Stimulated activated CD4-positive, alpha-beta T cell treated with anti-CD3 and anti-CD28 coated beads, Interleukin-15, amount 100 ng/mL, for 1 hour (primary cell): ENCODE measurements at places on chromosomes 1 and 21.

GRCh38 chr1:9293241-9293532 lies 493 bp downstream of the SPSB1 start:
- no peak for DNase-seq

- DNase-seq, result no peak
These were observed 58.3 kb upstream of the DSCAM start for GRCh38 chr21:40905251-40905650.

DNA sequence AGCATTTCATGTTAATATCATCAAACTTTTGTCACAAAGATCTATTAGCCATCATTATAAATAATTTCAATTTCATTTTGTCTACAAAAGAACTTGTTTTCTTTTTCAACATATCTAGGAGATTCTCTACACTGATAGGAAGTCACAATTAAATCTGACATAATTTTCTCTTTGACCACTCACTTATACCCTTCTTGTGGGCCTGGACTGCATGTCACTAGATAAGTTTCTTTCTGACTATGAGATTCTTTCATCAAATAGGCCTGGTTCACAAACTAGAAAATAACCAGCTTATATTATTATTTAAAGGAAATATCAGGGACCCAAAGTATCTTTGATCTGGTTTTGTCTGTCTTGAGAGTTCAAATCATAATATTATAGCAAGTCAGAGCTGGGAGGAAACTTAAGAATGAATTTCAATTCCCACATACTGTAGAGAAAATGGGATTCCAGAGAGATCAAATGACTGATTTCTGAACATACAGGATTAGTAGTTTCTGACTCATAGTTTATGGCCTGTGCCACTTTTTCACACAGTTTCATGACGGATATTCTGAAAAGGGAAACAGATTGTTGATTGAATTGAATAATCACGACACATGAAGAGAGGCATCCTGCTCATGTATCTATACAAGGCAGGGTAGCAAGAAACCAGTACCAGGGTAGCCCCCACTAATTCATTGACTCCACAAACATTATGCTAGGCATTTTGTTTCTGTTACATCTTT lies 355.8 kb downstream of the GPATCH2 start:
- DNase-seq, result no peak

DNA sequence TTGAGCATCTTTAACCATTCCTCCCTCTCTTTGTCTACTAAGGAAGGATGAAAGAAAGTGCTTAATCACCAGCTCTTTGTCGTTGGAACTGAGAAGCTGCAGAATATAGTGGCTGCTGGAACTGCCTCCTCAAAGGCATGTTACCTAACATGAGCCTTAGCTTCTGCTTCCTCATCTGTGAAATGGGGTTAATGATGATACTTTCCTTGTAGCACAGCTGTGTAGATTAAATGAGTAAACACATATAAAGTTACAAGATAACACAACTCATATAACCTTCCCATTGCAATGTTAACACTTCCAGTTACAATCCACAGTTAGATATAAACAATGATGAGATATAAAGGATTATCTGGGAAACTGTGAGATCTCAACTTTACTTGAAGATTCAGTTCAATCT lies 48.4 kb upstream of the ZNF326 start:
- DNase-seq, result no peak

DNA sequence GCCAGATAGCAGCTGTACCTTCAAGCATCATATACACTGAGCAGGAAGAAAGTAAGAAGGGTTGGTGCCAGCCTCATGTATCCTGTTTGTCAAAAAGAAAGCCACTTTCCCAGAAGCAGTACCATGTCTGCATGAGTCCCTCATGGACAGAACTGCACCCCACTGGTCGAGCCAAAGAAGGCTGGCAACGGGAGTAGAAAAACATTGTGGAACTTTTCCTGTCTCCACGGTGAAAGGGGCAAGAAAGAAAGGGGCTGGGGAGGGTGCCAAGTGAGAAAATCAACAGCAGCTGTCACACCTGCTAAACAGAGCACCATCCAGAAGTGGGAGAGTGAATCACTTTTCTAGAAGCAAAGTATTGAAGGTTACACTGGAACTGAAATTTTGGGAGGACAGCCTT lies 621.7 kb downstream of the LMO4 start:
- DNase-seq, result no peak

- DNase-seq, result no peak
These were observed 53.4 kb upstream of the ATP5PO start for GRCh38 chr21:33968995-33969348.

GRCh38 chr1:85198864-85199263 lies 2.0 kb downstream of the SYDE2 start:
- no peak for DNase-seq

- no peak for DNase-seq
These were observed 30.3 kb upstream of the TRAPPC10 start for GRCh38 chr21:43981871-43982210.

DNA sequence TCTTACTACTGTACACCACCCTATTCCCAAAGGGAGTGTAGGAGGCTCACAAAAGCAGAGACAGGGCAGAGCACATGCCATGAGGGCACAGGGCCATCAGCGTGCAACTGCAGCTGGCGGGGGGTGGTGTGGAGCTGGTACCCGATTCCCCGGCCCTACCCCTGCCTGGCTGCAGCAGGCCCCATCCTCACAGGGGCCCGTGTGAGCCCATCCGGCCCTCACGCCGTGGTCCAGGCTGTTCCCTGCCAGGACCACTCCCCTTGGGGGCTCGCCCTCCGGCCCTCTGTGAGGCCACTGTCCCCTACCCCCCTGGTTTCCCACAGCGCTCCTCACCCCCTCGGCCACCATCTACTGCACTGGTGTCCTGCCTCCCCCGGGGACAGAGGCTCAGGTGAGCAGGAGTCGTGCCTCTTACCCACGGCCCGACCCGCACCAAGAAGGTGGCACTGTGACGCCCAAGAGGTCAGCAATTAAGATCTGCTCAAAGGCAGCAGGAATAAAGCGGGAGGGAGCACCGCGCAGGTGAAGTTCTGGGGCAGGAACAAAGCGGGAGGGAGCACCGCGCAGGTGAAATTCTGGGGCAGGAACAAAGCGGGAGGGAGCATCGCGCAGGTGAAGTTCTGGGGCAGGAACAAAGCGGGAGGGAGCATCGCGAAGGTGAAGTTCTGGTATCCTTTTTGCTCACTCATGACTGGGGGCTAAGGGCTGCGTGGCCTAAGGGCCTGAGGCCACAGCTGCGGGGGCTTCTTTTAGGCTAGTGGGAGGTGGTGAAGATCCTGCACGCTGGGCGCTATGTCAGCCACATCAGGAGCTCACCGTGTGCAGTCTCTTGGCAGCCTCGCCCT lies 3.9 kb downstream of the POFUT2 start:
- no peak for DNase-seq

GRCh38 chr1:17979815-17980214 lies 127.8 kb upstream of the IGSF21 start:
- no peak for DNase-seq

DNA sequence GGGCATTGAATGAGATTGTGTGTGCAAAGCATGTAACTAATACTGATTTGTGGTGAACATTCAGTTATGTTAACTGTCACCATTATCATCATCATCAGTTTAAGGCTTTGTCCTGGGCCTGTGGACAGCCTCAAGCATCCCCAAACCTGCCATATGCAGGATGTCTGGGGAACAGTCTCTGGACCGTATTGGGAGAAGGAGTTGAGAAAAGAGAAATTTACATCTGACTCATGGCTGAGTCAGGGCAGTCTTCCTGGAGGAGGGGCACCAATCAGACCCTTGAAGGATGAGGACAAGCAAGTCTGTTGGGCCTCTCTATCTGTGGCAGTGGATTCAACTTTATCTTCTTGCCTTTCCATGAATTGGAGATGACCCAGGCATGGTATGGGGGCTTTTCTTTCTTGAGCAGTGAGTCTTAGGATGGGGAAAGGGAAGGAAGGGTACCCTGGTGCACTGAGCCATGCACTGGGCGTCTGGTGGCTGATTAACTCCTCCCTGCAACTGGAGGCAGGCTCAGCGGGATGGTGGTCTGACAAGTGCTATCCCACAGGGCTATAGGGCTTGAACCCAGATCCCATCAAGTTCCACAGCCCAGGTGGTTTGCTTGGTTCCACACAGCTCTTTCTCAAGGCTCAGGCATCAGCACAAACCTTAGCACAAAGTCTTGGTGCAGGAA lies 2.9 kb downstream of the PADI3 start:
- no peak for DNase-seq

GRCh38 chr1:40653851-40654537 lies 11.5 kb downstream of the RIMS3 start:
- no peak for DNase-seq

DNA sequence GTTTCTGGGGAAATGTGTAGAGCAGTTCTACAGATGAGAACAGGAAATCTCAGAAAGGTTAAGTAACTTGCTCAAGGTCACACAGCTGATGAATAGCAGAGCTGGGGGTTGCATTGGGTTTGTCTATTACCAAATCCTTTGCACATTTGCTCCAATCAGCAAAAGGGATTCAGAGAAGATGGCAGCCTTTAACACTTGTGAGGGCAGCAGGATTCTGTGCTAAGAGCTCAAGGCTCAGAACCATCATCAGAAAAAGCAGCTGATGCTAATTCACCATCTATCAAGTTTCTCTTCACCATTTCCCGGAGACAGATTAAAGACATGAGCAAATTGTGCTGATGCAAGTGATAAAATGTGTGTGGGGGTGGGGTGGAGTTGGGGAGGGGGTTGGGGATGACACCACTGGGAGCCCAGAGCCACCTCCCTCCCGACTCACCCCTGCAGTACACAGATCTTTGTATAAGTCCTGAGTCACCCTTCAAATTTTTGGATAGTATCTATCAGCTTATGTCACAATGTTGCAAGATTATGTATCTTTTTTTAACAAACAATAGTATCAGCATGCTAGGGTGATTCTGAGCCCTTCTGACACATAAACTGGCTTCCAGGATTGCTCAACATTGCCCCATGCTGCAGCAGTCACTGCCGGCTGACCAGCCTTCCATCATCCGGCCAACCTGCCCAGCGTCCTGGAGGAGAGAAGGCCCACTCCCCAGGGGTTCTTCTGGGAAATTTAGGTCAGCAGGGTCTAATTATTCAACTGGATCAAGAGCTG lies 2.8 kb upstream of the SPSB1 start:
- no peak for DNase-seq

DNA sequence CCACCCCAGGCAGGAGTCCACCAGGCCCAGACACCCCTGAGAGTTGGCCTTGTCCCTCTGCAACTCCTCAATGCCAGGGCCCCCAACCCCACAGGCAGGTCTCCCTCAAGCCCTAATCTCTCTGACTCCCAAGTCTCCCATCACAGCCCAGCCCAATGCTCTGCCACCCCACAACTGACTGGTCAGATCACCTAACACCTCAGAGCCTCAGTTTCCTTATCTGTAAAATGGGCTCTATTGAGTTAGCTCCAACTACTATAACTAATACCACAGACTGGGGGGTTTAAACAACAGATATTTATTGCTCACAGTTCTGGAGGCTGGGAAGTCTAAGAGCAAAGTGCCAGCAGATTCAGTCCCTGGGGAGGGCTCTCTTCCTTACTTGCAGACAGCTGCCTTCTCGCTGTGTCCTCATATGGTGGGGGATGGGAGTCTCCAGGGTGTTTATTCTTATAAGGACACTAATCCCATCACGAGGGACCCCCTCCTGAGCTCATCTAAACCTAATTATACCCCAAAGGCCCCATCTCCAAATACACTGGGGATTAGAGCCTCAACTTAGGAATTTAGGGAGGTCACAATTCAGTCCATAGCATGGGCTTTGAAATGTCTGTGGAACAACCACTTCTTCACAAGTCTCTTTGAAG lies 34.9 kb upstream of the ZC3H12A start:
- DNase-seq, result no peak

GRCh38 chr1:201335174-201335870 lies 42.2 kb downstream of the TNNT2 start:
- DNase-seq, result no peak

GRCh38 chr1:191888996-191889622 lies 269.2 kb upstream of the RGS18 start:
- DNase-seq, result no peak

GRCh38 chr1:155093911-155094621 lies 15.4 kb downstream of the EFNA3 start:
- no peak for DNase-seq

DNA sequence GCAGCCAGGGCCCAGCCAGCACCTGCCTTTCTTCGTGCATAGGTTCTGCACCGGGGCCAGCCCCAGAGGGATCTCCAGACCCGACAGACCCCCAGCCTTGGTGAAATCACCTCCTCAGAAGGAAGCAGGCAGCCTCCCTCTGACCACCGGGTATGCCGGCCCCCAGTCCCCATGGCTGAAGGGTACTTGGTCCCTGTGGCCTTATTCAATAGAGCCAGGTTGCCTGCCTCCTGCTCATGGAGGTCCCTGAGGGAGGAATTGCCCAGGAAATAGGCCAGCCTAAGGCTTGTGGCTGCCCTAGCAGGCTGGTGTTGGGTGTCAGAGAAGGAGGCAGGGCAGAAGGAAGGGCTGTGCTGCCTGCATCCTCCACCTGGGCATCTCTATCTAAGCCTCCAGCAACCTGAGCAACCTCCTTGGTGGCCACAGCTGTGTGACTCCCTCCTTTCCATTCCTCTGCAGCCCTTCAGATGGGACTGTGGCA lies 338.2 kb upstream of the VAMP3 start:
- no peak for DNase-seq

GRCh38 chr1:93178418-93178817 lies 1.8 kb downstream of the TMED5 start:
- no peak for DNase-seq

- DNase-seq, result no peak
These were observed 29.4 kb downstream of the SPSB1 start for GRCh38 chr1:9321986-9322660.

DNA sequence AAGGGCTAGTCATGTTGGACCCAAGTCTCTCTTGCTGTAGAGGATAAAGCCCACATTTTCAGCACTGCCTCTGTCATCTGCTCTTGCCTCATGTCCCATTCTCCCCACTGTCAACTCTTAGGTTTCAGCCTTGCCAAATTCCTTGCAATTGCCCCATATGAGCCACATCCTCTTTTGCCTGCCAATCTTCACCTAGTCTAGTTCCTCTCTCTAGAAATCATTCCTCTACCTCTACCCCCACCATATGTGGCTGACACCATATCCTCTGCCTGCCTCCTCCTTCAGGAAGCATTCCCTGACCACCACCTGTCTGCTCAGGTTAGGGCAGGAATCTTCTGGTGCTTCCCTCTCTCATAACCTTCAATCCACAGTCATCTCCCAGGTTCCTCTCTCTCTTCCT lies 38.2 kb downstream of the SLC9A1 start:
- DNase-seq, result no peak

DNA sequence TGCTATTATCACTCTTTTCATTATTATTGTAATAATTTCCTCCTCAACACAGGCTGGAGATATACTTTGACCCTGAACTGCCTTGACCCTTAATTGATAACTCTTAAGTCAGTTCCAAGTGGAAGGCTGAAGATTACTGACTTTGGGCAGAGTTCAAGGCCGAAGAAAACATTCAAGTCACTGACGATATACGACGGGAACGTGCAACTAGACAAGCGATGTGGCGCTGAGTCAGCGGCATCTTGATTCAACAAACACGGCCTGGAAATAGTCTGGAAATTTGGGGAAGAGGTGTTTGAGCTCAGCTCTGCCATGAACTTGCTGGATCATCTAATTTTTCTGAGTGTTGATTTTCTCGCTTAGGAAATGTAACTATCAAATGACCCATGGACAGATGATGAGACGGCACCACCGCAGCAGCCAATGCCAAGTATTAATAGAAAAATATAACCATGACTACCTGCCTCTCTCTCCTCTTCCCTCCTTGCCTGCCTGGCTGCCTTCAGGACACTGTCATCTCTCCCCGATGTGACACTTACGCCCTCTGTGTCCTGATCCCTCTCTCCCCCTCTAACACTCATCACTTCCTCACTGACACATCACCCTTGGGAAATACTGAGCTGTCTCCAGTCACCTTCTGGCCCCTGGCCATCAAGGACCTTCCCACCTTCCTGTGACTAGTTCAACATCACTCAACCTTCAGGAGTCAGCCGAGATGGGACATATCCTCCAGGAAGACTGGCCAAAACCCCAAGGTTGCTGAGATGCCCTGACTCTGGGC lies 49.4 kb downstream of the TMCO4 start:
- no peak for DNase-seq
